ENCODE measurements at places on chromosomes 13 and 19.

DNA sequence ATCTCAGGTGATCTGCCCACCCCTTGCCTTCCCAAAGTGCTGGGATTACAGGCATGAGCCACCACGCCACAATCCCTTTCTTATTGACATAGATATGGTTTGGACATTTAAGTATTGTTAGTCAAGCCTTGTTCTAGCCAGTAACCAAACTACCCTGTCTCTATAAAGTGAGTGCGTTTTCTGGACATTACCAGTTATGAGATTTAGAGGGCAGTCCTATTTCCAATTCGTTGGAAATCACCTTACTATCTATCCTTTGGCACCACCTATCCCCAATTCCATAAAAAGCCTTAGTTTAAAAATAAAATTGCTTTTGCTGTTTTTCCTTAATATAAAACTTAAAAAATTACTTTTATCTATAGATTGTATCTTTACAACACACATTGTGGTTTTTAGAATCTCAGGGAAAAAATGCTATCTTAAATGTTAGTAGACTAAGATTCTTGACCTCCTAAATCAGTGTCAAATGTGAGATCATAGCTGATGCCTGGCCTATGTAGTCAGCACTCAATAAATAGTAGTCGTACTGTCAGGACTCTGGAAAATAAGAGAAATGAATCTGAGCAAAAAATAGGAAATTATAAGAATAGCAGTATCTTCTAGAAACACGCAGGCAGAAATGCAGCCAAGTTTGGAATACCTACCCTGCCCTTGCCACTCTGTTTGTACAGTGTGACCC is 57.0 kb downstream of the NUFIP1 start:
- H3K4me1 ChIP-seq, result peaks cover 24% of the 10 kb centered on the region
- no peak overlapping the region for H3K4me3 ChIP-seq
- H3K27me3 ChIP-seq, result no peaks in the 10 kb centered on the region
- DNase-seq, result no peak

- no peaks in the 10 kb centered on the region for H3K36me3 ChIP-seq
- H3K4me1 ChIP-seq, result peaks cover 23% of the 10 kb centered on the region
- H3K27ac ChIP-seq, result no peak overlapping the region
- H3K4me3 ChIP-seq, result no peak overlapping the region
- no peaks in the 10 kb centered on the region for H3K27me3 ChIP-seq
These were observed 74.2 kb downstream of the TSHZ3 start for GRCh38 chr19:31275068-31275334.

DNA sequence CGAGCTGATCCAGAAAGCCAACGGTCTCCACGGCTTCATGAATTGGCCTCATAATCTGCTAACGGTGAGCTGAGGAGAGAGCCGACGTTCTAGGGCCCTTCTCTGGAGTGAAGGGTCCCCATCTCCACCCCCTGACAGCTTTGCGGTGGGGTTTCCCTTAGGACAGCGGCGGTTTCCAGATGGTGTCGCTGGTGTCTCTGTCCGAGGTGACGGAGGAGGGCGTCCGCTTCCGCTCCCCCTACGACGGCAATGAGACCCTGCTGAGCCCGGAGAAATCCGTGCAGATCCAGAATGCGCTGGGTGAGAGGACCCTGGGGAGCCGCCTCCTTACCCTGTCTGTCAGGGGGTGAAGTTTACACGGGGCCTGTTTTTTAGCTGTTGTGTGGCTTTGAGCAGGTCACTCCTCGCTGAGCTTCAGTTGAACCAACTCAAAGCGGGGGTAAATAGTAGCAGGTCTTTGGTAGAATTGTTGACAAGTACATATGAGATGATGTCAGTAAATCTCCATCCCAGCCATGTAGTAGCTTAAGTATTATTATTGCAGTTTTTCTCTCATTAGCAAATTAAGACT is 801 bp downstream of the QTRT1 start:
- H3K4me3 ChIP-seq, result peak overlapping the region; percentile 95
- DNase-seq, result peak; percentile 42
- H3K36me3 ChIP-seq, result no peaks in the 10 kb centered on the region

- no peak overlapping the region for H3K4me3 ChIP-seq
- DNase-seq, result no peak
- no peak overlapping the region for H3K27ac ChIP-seq
- no peaks in the 10 kb centered on the region for H3K4me1 ChIP-seq
- H3K36me3 ChIP-seq, result no peaks in the 10 kb centered on the region
- no peaks in the 10 kb centered on the region for H3K27me3 ChIP-seq
These were observed 11.4 kb upstream of the STARD13 start for GRCh38 chr13:33296793-33297425.

- no peak overlapping the region for H3K27ac ChIP-seq
- peaks cover 2% of the 10 kb centered on the region for H3K36me3 ChIP-seq
- H3K4me3 ChIP-seq, result no peak overlapping the region
- peaks cover 12% of the 10 kb centered on the region for H3K4me1 ChIP-seq
These were observed 17.6 kb upstream of the POSTN start for GRCh38 chr13:37616131-37616530.

- no peaks in the 10 kb centered on the region for H3K27me3 ChIP-seq
- no peak overlapping the region for H3K4me3 ChIP-seq
- H3K36me3 ChIP-seq, result peaks cover 3% of the 10 kb centered on the region
- no peak overlapping the region for H3K27ac ChIP-seq
- H3K4me1 ChIP-seq, result peaks cover 11% of the 10 kb centered on the region
These were observed 3.4 kb downstream of the CC2D1A start for GRCh38 chr19:13909430-13909829.

DNA sequence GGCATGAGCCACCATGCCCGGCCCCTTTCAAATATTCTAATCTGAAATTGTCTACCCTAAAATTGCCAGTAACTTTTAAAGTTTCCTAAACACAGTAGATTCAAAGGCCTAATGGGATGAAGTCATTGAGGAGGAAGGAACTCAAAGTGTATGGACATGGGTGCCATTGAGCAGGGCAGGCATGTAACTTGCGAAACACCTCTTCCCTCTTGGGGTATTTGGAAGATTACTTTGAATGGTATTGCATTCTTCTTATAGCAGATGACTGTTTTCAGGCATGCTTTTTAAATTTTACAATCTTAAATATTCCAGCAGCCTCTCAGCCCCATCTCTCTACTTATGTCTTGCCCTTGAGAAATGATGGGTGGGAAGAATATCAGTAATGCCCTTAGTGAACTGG is 21.0 kb downstream of the TM9SF2 start:
- H3K27me3 ChIP-seq, result no peaks in the 10 kb centered on the region
- H3K4me1 ChIP-seq, result no peaks in the 10 kb centered on the region
- no peak overlapping the region for H3K27ac ChIP-seq
- peaks cover 11% of the 10 kb centered on the region for H3K36me3 ChIP-seq

GRCh38 chr13:45040622-45041021 is 51.3 kb downstream of the GPALPP1 start:
- H3K4me1 ChIP-seq, result no peaks in the 10 kb centered on the region
- no peaks in the 10 kb centered on the region for H3K27me3 ChIP-seq
- DNase-seq, result no peak
- H3K27ac ChIP-seq, result no peak overlapping the region
